ENCODE measurements at places on chromosomes 16 and 17.

GRCh38 chr16:72927199-72928089 lies 120.5 kb downstream of the ZFHX3 start:
- DNase-seq, result peak; percentile 64

GRCh38 chr17:64156670-64157069 lies 26.7 kb upstream of the ERN1 start:
- no peak for DNase-seq

GRCh38 chr17:6334386-6334785 lies 100.5 kb downstream of the AIPL1 start:
- no peak for DNase-seq

DNA sequence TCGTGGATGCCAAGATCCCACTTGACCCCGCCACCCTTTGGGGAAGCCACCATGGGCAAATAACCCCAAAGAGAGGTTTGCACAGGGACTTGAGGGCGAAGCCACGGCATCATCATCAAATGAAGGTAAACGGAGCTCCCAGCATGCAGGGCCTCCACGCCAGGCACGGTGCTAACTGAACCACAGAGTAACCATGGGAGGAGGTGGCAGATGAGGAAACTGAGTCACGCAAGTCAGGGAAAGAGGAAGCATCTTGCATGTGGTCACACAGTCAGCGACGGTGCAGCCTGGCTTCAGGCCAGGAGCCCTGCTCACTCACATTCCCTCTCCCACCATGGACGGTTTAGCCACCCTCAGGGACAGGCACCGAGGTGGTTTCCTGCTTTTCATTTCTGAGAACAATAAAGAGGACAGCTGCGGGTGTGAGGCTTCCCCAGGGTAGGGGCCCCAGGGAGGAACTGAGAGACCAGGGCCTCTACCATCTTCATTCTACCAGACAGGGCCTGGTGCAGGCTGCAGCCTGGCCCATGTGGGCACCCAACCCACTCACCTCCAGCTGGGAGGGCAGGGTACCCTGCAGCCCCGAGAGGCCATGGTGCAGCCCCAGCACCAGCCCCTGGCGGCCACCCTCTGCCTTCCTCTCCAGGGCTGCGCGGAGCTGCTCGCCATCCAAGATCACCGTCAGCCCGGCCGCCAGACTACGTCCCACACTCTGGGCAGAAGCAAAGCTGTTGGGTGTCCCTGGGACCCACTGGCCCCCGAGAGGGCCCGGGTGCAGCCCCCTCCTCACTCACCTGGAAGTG lies 78.3 kb downstream of the RMI2 start:
- peak; percentile 56 for DNase-seq

- DNase-seq, result peak; percentile 79
Observed at GRCh38 chr16:87780385-87780989, 14.7 kb upstream of the KLHDC4 start.

GRCh38 chr17:59289981-59290301 lies 41.5 kb upstream of the YPEL2 start:
- peak; percentile 75 for DNase-seq

- no peak for DNase-seq
Observed at GRCh38 chr17:65388911-65389310, 172.5 kb downstream of the AXIN2 start.

DNA sequence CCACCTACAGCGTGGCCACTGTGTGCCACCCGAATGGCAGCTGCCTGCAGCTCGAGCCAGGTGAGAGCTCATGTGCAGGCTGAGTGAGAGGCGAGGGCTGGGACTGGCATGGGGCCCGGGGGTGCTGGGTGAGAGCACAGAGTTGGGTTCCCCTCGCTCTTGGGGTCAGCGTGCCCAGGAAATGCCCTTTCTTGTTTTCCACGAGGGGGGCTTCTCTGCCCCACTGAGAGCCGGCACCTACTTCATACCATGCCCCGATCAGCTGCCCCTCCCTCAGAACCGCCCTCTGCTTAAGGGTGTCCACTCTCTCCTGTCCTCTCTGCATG lies 10.1 kb downstream of the ACE start:
- DNase-seq, result no peak

- no peak for DNase-seq
Observed at GRCh38 chr17:57357392-57357784, 101.1 kb downstream of the MSI2 start.

DNA sequence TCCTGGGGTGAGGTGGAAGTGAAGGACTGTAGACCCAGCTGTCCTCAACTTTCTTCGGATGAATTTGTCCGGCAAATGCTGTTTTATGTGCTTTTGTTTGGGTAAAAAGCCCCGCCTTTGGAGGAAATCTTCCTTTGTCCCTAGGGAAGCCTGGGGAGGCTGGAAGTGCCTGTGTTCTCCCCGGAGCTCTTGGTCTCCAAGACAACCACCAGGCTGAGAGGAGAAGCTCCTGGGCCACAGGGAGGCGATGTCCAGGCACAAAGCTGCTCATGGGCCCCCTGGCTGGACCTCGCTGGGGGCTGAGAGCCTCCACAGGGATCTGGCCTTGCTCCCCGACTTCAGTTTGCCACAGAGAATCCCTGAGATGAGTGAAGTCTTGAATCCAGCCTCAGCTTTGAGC lies 293.1 kb upstream of the N4BP1 start:
- DNase-seq, result no peak

DNA sequence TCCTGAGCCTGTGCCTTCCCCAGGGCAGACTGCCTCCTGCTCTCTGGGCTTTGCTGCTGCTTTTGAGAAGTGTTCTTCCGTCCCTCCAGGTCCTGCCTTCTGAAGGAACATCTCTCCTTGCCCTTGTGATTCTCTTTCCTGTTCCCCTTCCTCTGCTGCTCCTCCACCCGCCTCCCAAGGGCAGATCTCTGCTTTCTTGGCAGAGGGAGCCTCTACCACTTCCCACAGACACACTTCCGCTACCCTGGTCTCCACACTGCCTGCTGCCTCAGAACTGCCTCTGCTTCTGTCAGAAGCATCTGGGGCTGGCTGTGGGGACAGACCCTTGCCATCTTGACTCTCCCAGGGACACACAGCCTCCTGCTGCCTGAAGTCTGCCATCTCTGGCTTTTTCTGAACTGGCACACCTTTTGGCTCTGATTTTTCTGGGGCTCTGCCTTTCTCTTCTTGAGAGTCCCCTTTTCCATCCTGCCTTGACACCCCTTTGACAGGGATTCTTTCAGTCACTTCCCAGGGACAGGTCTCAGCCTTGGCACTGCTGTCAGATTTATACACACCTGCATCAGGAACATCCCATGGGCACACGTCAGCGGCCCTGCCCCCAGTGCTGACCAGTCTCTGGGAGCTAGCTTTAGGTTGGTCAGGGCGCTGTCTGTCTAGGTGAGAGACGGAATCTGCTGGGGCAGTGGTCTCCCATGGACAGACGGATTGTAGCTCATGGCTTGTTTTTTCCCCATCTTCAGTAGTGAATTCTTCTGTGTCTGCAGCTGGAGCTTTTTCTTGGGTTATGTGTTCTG lies 16.6 kb downstream of the GPR179 start:
- peak; percentile 41 for DNase-seq

DNA sequence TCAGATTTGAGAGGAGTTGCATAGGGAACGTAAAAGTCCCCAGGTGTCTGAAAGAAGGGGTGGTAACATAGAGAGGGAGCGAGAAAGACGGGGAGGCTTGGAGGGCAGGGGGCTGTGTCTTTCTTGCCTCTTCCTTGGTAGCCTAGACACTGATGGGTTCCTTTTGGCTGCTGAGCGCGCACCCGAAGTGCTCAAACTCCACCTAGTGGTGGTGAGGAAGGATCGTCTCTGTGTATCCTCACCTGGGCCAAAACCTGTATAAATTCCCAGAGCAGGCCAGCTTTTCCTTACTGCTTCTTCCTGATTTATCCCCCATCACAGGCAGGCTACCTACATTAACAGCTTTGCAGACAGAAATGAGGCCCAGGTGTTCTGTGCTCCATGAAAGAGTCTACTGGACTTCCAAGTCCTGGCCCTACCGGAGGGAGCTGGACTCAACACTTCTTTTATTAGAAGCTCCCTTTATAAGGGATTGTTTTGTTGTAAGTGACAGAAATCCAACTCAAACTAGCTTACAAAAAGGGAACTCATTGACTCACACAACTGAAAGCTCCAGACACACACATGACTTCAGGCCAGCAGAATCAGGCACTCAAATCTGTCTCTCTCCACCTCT lies 5.5 kb upstream of the SLC25A35 start:
- DNase-seq, result peak; percentile 84

- DNase-seq, result no peak
Observed at GRCh38 chr16:8880839-8881510, 1.2 kb upstream of the LITAFD start.

DNA sequence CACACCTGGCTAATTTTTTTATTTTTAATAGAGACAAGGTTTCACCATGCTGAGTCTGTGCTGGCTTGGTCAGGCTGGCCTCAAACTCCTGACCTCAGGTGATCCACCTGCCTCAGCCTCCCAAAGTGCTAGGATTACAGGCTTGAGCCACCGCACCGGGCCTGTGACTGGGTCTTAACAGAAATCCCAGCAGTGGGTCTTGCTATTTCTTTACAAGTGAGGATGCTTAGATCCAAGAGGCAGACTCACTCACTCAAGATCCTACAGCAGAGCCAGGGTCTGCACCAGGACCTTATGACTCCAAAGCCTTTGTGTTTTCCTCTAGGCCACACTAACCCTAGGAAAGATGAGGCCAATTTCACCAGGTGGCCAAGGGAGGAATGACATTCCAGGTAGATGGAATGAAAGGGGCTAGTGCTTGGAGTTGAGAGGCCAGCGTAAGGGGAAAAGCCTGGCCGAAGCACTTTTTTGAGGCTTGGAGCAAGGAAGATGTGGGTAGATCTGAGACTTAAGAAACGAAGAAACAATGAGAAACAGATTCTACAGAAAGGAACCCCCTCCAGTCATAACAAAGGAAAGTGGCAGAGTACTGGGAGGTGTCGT lies 5.7 kb upstream of the STAT5A start:
- DNase-seq, result no peak

DNA sequence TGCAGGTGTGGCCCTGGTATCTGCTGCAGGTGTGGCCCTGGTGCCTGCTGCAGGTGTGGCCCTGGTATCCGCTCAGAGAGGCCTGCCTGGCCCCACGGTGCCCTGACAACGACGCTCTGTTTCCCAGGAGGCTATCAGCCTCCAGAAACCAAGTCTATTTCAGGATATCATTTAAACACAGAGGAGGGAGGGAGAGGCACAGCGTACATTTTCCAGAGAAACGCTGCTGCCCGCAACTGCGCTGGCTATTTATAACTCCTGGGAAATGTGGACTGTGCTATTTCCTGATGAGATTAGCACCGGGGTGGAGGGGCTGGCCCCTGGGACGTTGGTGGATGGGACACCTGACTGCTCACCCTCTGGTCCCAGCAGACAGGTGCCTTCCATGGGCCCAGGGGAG lies 22.5 kb downstream of the TIMM22 start:
- no peak for DNase-seq

GRCh38 chr17:1033503-1033902 lies 36.6 kb downstream of the TIMM22 start:
- DNase-seq, result peak; percentile 28

DNA sequence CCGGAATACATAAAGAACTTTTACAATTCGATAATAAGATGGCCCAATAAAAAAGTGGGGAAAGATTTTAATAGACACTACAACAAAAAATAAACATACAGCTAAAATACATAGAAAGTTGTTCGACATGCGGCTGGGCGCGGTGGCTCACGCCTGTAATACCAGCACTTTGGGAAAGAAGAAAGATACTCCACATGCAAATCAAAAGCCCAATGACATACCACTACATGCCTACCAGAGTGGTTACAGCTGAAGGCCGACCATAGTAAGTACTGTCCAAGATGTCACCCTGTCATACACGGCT lies 9.3 kb downstream of the PRCD start:
- no peak for DNase-seq

- no peak for DNase-seq
Observed at GRCh38 chr16:84931506-84931905, 79.8 kb downstream of the ZDHHC7 start.

GRCh38 chr17:72219824-72220493 lies 99.1 kb downstream of the SOX9 start:
- no peak for DNase-seq

GRCh38 chr17:4038076-4038475 lies 73.8 kb upstream of the ATP2A3 start:
- no peak for DNase-seq

GRCh38 chr17:17849147-17849820 lies 12.5 kb upstream of the SREBF1 start:
- peak; percentile 98 for DNase-seq

DNA sequence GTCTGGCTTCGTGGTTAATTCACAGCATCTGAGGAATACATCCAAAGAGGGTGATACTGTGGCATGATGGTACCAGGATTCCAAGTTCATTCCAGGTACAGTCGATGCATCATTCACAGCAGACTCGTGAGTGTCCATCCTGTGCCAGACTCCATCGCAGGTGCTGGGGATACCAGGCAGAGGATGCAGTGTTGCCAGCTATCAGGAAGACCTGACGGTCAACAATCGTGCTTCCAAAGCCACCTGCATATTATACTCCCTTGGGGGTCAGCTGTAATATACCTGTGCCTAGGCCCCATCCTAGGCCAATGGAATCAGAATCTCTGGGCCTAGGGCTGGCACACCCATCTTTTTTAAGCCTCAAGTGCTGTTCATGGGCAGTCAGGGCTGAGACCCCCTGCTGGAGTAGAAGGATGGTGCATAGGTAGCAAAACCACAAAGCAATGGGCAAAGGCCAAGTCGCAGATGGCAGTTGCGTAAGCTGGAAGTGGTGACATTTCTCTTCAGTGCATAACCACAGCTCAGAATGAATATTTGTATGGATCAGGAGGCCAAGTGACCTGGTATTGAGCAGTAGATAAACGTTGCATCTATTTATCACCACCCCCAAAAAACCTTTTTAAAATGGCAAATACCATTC lies 42.9 kb upstream of the C16orf78 start:
- peak; percentile 33 for DNase-seq

- DNase-seq, result peak; percentile 11
Observed at GRCh38 chr16:20946015-20946629, 45.6 kb downstream of the LYRM1 start.

- no peak for DNase-seq
Observed at GRCh38 chr17:258045-258734, 76.7 kb upstream of the DOC2B start.

- DNase-seq, result peak; percentile 92
Observed at GRCh38 chr17:43006639-43007551, at the start of gene IFI35. Gene IFI35, plus strand, starts transcription at chr17:43006784. Its CDS starts 164 bp downstream, at chr17:43006948.

- no peak for DNase-seq
Observed at GRCh38 chr16:89010210-89010925, 33.4 kb upstream of the CBFA2T3 start.

DNA sequence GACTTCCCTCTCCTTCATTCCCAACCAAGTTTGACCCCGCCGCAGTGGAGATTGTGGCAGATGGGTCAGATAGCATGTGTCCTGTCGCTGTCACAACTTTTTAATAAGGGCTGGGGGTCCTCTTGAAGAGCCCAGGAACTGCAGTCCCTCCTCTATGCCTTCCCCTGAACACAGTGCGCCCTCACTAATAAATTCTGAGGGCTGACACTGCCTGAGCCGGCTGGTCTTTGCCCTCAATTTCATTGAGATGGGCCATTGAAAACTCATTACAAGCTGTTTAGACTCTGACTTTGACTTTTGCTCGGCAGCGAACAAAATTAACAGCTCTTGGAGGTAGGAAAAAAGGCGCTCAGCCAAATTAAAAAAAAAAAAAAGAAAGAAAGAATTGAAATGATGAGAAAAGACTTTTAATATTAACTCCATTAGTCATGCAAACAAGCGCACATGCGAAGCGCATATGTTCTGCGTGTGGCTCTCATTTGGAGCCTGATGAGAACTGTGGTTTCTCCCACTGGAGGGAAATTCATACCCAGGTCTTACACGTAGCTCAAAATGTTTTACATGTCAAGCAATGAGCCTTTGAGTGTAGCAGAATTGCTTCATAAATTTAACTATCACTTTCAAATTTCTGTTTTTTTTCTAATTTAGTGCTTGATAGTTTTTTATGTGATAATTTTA lies 704.7 kb downstream of the WWOX start:
- no peak for DNase-seq

All from hematopoietic multipotent progenitor cell treated with erythropoietin and hydrocortisone succinate and interleukin-3 and kit ligand, for 6 days (in vitro differentiated cells).